Astrocyte of the spinal cord (primary cell): ENCODE measurements at places on chromosomes 6 and 20.
A peak's percentile ranks its signal among the peaks of the same experiment; 100 is the strongest.

- DNase-seq: no peak
These were observed 98.5 kb upstream of the TMEM170B start for GRCh38 chr6:11439017-11439420.

- no peak for DNase-seq
These were observed 63.0 kb downstream of the RIPOR3 start for GRCh38 chr20:50628332-50628731.

GRCh38 chr20:6024768-6025167, 29.1 kb downstream of the LRRN4 start:
- DNase-seq: no peak

DNA sequence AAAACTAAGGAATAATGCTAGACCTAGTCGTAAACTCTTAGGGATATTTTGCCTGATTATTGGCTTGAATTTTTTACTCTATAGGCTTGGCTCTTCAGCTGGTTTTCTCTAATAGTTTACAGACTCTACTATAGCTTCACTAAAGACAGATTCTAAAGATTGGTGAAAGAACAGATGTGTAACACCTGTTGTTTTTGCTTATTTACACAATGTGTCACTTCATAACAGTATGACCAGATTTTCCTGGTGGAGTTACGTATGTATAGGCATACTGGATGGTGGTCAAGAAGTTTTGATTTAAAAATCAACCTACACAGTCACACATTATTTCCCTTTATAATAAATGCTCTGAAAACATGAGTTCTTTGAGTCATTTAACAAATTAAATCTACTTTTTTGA, 4.8 kb downstream of the COL19A1 start:
- no peak for DNase-seq

DNA sequence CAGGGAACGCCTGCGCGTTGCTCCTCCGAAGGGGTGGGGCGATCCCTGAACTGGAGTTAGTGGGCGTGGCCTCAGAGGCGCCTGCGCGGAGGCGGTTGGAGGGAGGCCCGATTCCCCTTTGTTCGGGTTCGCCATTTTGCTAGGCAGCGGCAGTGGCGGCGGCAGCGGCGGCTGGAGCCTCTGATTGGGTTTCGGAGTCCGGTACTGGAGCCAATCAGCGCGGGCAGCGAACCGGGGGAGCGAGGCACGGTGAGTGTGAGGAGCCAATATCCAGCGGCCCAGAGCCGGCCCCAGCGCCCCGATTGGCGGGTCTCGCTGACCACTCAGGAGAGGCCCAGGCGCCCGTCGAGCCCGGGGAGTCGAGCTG, at the start of gene NFYA:
NFYA (plus strand) TSS at position 139 of the 367 bp plus-strand sequence. CDS start 6,116 bp downstream, outside the sequence.
- no peak for DNase-seq

DNA sequence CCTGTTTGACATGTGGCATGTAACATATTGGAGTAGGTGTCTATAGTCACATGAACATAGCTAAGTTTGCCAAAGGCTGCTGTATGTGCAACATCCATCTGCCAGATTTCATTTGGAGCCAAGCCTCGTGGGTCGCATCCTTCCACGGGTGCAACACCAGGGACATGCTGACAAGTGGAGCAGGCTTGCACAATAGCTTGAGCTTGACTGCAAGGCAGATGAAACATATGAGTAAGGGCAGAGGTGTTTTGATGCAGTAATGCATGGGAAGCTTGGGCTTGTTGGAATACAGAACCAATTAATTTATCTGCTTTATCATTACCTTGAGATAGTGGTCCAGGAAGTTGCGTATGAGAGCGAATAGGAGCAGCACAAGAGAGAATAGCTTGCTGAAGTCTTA, 74.1 kb upstream of the BTN3A2 start:
- no peak for DNase-seq

DNA sequence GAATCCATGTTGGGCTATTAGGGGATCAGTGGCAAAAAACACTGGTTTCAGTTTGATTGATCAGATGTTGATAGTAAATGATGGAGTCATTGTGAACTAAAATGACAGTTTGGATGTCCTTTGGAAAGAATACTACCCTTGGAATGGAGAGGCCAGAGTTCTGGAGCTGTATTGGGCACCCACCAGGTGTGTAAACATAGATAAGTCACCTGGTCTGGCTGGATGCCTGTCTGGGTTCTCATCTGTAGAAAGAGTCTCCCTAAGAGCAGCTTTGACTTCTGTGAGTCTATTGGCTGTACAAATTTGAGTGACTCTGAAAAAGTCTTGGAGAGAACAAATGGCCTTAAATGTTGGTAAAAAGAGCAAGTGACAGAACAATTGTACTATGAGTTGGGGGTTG, 115.0 kb downstream of the SCP2D1 start:
- DNase-seq: no peak

DNA sequence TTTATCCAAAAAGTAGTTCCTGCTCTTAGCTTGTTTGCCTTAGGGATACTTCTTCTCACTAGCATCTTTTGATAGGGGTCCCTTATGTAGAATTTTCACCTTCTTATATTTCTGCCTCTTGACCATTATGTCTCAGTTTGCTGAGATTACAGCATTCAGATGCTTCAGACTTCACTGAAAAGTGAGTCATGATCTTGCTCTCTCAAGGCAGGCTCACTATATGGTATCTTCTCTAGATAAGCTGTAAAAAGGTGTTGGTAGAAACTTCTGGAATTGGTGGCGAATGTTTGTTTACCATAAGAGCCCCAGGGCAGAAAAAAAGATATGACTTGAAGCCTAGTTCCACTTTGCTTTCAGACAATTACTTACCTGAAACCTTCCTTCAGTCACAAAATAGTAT, 19.7 kb downstream of the GTPBP2 start:
- DNase-seq: no peak

- no peak for DNase-seq
These were observed 181.1 kb upstream of the TSHZ2 start for GRCh38 chr20:52791091-52791490.

DNA sequence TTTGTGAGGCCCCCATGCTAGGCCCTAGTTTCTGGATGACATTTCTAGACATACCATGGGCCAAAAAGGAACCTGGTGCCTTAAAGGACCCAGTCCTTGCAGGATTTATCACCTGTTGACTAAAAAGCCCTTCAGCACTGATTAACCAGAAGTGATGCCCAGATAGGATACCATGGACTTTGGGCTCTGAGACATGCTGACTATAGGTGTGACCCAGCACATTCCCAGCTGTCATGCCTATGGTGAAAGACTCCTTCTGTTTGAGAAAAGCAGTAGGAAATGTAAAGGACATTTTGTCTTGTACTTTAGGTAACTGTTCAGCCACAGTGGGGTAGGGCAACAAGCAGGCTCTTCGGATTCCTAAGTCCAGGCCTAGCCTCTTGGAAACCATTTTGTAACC, 724.2 kb downstream of the CD109 start:
- DNase-seq: no peak

DNA sequence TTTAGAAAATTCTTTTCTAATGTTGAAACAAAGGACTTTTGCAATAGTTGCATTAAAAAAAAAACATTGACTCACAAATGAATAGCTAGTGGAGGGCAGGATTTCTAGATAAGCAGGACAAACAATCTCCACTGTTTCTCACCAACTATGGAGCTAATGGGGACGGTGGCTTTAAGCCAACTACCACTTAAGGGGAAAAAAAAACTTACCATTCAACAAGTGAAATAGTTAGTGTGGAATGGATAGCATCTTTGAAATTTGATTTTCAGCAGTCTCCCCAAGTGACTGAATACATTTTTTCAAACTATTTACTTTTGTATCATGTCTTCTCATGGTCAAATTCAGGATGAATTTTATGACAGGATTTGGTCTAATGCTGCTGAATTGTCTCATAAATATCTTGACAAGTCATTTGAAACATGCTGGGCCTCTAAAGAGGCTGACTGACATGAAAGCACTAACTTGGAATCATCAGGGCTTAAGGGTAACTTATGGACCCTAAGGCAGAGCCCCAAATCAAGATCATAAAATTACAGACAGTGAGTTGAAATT, 100.5 kb downstream of the EYA4 start:
- DNase-seq: peak; percentile 63

GRCh38 chr6:69735027-69735426, 61.8 kb downstream of the LMBRD1 start:
- no peak for DNase-seq

DNA sequence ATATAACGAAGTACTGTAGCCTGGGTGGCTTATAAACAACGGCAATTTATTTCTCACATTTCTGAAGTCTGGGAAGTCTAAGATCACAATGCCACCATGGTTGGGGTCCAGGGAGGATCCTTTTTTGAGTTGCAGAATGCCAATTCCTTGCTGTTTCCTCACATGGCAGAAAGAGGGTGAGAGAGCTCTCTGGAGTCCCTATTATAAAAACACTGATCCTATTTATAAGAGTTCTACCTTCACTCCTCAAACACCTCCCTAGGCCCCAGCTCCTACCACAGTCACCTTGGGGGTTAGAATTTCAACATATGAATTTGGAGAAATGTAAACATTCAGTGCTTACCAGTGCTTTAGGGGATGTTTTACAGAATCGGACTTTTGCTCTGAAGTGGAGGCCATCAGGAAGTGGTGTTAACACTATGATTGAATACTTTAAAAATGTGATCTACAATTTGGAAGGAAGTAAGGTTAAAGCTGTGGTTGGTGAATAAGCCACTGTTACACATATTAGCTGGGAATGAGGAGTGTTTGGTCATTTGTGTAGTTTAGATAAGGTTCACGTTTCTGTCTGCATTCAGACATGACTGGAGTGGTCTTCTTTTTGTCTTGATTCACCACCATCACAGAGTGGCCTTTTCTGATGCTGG, 79.9 kb upstream of the SPTLC3 start:
- peak; percentile 87 for DNase-seq

DNA sequence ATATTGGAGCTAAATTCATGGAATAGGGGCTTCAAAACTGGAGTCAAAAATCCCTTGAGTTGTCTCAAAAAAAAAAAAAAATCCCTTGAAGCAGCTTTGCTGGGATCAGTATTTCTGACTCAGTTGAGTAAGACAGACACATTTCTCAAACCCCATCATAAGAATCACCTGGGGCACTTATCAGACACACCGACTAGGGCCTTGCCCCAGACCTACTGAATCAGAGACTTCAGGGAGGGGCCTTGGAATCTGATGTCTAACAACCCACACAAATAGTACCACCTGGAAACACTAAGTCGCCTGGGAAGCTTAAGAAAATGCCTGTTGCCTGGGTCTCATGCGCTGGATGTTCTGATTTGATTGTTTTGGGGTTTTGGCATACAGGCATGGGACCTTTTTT, 44.9 kb upstream of the RNF144B start:
- DNase-seq: no peak

DNA sequence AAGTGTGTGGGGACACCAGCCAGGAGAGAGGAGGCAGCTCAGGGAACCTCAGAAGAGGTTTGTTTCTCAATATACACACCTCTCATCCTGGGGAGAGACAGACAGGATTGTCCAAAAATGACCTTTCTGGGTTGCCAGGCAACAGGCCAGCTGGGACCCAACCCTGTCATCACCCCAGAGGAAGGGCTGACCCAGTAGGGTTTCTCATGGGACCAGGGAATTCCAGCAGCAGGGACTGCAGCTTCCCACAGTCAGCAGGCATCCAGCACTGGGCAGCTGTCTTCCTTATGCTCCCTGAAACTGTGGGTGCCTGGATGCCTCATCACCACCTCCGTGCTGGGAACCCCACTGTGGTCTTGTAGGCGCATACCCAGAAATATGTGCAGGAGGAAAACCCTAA, 1.3 kb downstream of the C20orf202 start:
- DNase-seq: no peak

DNA sequence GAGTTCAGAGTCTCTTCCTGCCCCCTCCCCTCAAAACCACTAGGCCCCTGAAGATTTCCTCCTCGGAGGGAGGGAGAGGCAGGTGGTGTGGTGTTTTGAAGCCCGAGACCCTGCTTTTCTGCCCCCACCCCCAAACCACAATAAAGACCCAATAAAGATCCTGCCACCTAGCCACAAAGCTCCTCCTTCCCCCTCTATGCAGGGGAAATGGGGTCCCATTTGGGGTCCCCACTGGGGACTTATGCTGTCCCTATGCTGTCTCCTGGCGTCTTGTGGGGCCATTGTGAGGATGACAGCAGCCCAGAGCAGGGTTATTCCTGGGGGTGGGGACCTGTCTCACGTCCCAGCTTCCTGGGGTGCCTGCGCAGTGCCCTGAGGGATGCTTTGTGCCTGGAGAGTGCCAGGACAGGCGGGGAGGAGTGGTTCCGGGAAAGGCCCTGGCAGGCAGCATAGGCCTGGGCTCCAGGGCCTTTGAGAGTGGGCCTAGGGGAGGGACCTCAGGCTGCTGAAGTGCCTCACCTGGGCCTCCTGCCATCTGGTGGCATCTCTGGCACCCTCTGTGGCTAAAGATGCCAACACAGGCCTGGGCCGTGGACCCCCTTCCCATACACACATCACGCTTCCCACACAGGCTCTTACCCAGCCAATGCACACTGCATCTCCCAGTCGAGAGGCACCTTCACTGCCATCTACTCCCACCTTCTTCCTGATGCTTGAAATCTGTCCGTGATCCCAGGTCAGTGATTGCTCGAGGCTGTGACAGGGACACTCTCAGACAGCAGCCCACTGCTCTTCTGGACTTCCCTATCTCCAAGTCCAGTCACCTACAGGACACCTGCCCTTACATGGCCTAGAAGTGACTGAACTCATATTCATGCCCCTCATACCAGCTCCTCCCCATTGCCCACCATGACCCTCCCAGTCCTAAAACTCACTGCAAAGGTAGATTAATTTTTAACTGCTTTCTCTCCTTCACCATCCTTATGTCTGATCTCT, 7.9 kb upstream of the ARMC12 start:
- no peak for DNase-seq

- DNase-seq: peak; percentile 65
These were observed 52.4 kb upstream of the IPCEF1 start for GRCh38 chr6:154408891-154409500.
